ENCODE measurements at places on chromosomes 1 and 21.

- H3K4me1 ChIP-seq, result peaks cover 52% of the 10 kb centered on the region
- no peak for DNase-seq
- no peak overlapping the region for H3K4me3 ChIP-seq
These were observed 68.0 kb upstream of the C1orf105 start for GRCh38 chr1:172352435-172352834.

GRCh38 chr1:109630081-109630897 lies 10.7 kb downstream of the AMPD2 start:
- no peak overlapping the region for H3K4me3 ChIP-seq
- no peak overlapping the region for H3K27ac ChIP-seq
- peaks cover 11% of the 10 kb centered on the region for H3K4me1 ChIP-seq

DNA sequence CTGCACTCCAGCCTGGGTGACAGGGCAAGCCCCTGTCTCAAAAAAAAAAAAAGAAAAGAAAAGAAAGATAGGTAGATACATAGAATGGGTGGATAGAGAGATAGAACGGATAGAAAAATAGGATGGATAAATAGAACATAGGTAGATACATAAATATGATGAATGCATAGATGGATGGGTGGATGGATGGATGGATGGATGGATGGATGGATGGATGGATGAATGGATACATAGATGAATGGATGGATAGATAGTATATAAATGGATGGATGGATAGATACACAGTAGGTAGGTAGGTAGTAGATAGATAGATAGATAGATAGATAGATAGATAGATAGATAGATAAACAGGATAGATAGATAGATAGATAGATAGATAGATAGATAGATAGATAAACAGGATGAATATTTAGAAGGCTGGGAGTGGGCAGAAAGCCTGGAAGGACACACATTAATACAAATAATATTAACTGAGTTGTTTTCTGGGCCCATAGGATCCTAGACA lies 87.0 kb downstream of the PDE9A start:
- no peaks in the 10 kb centered on the region for H3K36me3 ChIP-seq
- no peaks in the 10 kb centered on the region for H3K27me3 ChIP-seq
- H3K4me1 ChIP-seq, result peaks cover 24% of the 10 kb centered on the region

GRCh38 chr1:167066333-167067122 lies 23.6 kb downstream of the GPA33 start:
- no peak overlapping the region for H3K27ac ChIP-seq
- peak; percentile 79 for DNase-seq
- H3K4me3 ChIP-seq, result peak overlapping the region; percentile 35
- H3K27me3 ChIP-seq, result no peaks in the 10 kb centered on the region
- H3K36me3 ChIP-seq, result no peaks in the 10 kb centered on the region

GRCh38 chr21:38265166-38265565 lies 8.4 kb downstream of the KCNJ15 start:
- H3K27me3 ChIP-seq, result peaks cover 6% of the 10 kb centered on the region
- H3K4me3 ChIP-seq, result no peak overlapping the region
- H3K4me1 ChIP-seq, result peaks cover 19% of the 10 kb centered on the region
- H3K36me3 ChIP-seq, result no peaks in the 10 kb centered on the region

GRCh38 chr1:163072658-163073057 lies 3.5 kb downstream of the RGS4 start:
- H3K4me1 ChIP-seq, result peaks cover 1% of the 10 kb centered on the region
- no peaks in the 10 kb centered on the region for H3K36me3 ChIP-seq
- DNase-seq, result no peak
- no peak overlapping the region for H3K4me3 ChIP-seq
- H3K27ac ChIP-seq, result no peak overlapping the region

DNA sequence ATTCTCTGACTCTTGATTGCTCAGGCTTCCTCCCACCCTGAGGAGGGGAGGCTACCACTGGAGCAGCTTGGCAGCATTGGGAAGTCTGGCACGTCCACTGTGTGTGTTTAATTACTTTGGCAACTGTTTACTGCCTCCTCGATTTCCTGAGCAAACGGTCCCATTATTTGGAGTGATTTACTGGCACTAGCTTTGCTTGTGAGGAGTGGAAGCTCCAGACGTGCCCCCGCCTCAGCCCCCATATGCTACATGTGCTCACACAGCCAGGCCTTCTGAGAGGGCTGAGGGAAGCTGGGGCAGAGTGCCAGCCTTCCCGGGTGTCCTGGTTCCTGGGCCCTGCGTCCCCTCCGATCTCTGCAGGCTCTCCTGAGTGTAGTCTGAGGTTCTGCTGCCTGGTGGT lies 306.2 kb downstream of the PTPRU start:
- H3K27ac ChIP-seq, result no peak overlapping the region
- H3K4me1 ChIP-seq, result no peaks in the 10 kb centered on the region
- DNase-seq, result no peak

DNA sequence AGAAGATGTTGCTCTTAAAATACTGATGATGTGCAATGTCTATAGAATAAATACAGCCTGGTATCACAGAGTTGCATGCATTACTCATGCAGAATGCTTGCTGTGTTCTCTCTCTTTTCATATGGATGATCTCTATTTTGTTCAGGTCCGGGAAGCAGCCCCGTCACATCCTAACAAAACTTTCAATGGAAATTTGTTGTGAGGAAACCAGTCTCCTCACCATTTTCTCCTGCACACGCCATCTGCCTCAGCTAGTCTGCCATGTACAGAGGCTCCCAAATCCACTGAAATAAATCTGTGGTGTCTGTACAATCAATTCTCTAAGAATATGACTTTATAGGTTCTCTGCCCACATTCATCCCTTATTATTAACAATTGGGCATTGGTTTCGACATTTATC lies 42.4 kb downstream of the DAB1 start:
- no peak overlapping the region for H3K4me3 ChIP-seq
- no peaks in the 10 kb centered on the region for H3K36me3 ChIP-seq
- no peaks in the 10 kb centered on the region for H3K27me3 ChIP-seq
- H3K27ac ChIP-seq, result no peak overlapping the region

GRCh38 chr21:29938776-29939103 lies 1.1 kb downstream of the GRIK1 start:
- no peaks in the 10 kb centered on the region for H3K36me3 ChIP-seq
- peaks cover 55% of the 10 kb centered on the region for H3K27me3 ChIP-seq
- H3K27ac ChIP-seq, result no peak overlapping the region
- DNase-seq, result no peak

GRCh38 chr1:2072109-2072806 lies 22.0 kb downstream of the PRKCZ start:
- no peak overlapping the region for H3K27ac ChIP-seq
- H3K36me3 ChIP-seq, result peaks cover 20% of the 10 kb centered on the region
- H3K4me3 ChIP-seq, result no peak overlapping the region
- peak; percentile 37 for DNase-seq

DNA sequence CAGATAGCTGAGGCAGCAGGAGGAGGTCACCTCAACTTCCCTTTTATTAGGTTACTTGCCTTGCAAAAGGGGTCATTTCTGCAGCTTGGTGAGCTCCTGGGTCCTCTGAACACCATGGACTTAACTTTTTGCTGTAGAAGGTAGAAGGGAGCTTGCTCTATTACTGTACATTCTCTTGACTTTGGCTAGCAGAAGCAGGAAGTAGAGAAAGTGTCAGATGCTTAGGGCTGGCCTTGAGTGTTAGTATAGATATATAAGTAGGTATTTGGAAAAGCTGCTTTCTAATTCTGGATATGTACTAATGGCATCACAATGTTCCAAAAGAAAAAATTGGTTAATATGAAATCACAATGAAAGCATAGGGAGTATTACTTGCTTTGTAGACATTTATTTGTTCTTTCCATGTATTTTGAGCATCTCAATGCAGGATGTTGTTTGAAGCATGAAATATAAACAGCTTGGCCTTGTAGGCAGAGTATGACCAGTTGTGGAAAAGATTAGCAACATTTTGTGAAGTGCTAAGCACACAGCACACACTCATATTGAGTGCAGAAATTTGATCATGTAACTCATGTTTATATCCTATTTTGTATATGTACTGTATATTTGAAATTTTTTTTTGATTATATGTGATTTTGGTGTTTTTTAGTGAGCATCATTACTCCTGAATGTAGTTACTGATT lies 108.8 kb downstream of the DYRK1A start:
- H3K4me1 ChIP-seq, result peaks cover 57% of the 10 kb centered on the region
- no peak for DNase-seq
- peaks cover 19% of the 10 kb centered on the region for H3K36me3 ChIP-seq
- no peaks in the 10 kb centered on the region for H3K27me3 ChIP-seq
